ENCODE measurements at places on chromosomes 13 and 19.

GRCh38 chr13:105984646-105985045, 550.8 kb downstream of the EFNB2 start:
- DNase-seq, result no peak

DNA sequence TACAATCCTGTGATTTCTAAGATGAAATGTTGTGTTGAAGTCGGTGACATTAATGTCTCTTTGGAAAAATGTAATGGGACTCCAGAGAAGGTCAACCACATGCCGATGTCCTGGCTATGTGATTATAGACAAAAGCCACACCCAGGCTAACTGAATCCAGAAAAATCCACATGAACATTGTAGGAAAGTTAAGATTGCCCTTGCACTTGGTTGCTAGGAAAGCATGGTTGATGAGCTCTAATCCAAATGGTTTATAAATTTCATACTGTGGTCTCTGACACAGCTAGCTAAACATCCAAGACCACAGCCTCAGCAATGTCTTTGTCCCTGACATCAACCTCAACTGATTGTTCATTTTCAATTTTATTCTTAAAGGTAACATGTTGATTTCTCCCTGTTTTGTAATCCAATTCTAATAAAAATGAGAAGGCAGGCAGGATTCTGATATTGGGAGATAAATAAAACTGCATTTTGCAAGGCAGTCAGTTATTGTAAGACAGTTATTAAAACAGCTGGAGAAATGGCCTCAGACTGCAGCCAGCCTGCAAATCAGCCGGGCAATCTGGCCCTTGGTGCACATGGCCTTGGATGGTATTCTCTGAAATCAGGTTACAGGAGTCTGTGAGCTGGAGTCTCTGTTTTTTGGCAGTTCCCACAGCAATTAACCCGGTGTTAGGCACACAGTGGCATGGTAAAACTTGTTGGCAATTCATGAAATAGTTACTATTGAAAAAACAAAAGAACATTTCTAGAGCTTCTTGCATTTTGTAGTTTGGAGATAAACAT, 93.9 kb downstream of the STARD13 start:
- no peak for DNase-seq

DNA sequence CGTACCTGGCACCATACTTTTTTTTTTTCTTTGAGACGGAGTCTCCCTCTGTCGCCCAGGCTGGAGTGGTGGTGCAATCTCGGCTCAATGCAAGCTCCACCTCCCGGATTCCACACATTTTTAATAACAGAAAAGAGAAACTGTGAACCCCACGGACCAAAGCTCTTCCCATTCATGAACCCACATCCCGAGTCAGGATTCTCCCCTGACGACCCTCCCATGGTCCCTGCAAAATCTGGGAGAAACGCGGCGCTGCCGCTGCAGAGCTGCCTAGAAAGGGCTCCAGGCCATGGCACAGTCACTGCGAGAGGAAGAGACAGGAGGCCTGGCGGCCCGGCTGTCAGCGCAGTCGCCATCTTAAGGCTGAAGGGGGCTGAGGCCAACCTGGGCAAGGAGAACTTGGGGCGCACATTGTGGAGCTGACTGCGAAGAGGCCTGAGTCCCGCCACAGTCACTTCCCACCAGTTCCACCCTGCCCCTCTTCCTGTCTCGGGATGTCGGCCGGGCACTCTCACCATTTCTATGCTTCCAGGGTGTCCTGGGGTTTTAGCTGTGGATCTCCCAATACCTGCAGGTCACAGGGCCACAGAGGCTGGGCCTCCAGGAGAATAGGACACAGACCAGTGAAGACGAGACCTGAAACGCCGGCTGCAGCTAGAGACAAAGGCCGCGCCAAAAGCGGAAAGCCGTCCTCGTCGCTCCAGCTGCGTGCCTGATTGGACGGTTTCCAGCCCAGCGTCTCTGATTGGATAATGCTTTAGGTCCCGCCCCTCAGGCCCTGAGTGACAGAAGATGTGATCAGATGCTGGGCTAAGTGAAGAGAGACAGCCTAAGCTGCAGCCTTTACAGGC, 71.0 kb downstream of the ZNF486 start:
- DNase-seq, result peak; percentile 87

DNA sequence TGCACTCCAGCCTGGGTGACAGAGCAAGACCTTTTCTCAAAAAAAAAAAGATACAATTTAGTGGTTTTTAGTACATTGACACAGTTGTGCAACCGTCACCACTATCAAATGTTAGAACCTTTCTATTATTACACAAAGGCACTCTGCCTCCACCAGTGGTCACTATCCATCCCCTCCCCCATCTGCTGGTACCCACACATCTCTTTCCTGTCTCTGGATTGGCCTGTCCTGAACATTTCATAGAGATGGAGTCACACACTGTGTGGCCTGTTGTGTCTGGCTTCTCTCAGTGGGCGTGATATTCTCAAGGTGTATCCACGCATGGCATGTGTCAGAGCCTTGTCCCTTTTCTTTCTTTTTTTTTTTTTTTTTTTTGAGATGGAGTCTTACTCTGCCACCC, 11.2 kb downstream of the KDM4B start:
- no peak for DNase-seq

GRCh38 chr13:46166947-46167610, 14.9 kb downstream of the LCP1 start:
- DNase-seq, result no peak

- DNase-seq, result no peak
Observed at GRCh38 chr19:51780270-51780669, 14.7 kb upstream of the FPR3 start.
